ENCODE measurements at places on chromosomes 2 and 18. TPM values are rescaled to one million over a fixed set of nuclear protein-coding genes. Genes with fewer than 3 reads are reported as not detected.

The TAF4B gene
- 1.9 TPM for polyA plus RNA-seq

The POLR1B gene
- 3.1 TPM for polyA plus RNA-seq

The TEKT4 gene
- polyA plus RNA-seq, result not detected

The CHMP3 gene
- 98.6 TPM for polyA plus RNA-seq

The CYTIP gene
- 1.3 TPM for polyA plus RNA-seq

The CFLAR gene
- polyA plus RNA-seq, result 22.0 TPM

The PSD4 gene
- 5.9 TPM for polyA plus RNA-seq

The EHD3 gene
- polyA plus RNA-seq, result 1.4 TPM

The MYL1 gene
- not detected for polyA plus RNA-seq

The TMEM150A gene
- 28.4 TPM for polyA plus RNA-seq

Measured in adipose tissue (tissue), 3 donors.